ENCODE measurements at places on chromosomes 4 and X.
A peak's percentile ranks its signal among the peaks of the same experiment; 100 is the strongest.

DNA sequence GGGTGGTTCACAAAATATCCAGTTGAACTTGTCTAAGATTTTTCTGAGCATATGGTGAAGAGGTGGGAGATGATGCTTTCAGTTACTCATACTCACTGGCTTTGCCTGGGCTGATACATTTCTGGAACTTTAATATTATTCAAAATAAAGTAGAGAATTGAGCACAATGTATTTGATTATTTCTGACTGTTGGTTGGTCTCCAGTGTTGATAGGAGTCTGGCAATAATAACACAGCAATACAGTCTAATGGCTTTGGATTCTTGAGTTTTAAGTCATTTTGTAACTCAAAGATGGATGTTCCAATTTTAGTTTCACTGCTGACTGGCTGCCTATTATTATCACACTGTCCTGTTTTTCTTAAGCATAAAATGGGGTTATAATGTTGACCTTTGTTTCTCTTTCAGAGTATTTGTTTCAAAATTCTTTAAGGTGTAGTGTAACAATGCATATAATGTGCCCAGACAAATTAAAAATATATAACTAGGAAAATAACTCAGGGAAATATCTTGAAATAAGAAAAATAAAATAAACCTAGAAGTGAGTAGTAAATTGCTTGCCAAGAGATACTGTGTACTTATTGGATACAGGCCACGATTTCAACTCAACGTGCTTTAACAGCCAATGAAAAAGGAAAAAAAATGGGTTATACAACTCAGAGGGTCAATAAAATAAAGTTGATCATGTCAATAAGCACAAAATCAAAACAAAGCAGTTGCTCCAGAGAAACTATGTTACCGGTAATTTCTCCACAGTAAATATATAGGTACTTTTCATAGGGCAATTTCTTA, 99.0 kb downstream of the ARSJ start:
- DNase-seq = no peak

DNA sequence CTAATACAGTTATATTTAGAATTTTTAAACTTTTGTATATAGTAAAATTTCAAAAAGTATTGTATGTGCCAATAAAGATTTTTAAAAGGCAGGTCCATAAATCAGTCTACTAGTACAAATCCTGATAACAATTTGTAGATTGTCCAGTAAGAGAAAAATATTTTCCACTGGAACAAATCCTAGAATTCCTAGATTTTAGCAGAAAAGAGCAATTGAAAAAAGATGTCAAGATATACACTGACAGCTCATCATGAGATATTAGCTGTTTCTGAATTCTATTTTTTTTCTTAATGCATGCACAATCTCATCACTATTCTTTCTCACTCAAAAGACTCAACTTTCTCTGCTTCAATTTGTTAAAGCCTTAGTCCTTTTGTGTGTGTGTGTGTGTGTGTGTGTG, 289.2 kb upstream of the MAD2L1 start:
- DNase-seq = no peak

DNA sequence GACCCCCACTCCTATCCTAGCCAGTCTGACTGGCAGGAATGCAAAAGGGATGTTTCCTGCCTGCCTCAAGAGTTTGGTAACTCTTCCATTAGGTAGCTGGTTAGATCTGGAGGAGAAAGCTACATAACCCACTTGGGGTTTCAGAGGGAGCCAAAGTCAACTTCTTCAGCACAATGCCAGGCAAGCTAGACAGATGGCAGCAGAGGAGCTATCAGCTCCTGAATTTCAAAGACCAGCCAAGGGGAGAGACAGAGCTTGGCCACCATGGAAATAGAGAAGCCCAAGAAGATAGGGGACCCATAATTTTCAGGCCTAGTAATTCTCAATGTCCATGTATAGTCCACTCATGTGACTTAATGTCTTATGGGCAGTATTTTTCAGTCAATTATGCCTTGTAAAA, 56.4 kb downstream of the PGRMC1 start:
- DNase-seq = no peak

DNA sequence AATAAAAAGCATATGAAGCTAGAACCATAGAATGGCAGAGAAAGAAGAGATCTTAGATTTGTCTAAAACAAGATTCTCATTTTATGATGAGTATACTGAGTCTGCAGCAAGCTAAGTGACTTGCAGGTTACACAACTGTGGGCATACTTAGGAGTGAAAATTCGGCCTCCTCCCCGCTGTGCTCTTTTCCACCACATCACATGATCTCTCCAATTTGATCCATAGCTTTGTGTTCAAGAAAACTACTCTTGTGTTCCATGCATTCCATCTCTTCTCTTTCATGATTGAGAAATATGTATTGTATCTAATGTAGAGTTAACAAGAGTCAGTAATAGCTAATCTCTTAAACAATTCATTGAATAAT, 234.3 kb downstream of the SCFD2 start:
- no peak for DNase-seq

- no peak for DNase-seq
Observed at GRCh38 chr4:32022071-32022470, 1301.9 kb downstream of the PCDH7 start.

- peak; percentile 30 for DNase-seq
Observed at GRCh38 chr4:107035819-107036583, at the start of gene DKK2. Gene DKK2 (minus strand): TSS chr4:107036313. CDS start chr4:107035591, 722 bp downstream.

- DNase-seq = no peak
Observed at GRCh38 chr4:175422331-175422730, 389.7 kb downstream of the GPM6A start.

DNA sequence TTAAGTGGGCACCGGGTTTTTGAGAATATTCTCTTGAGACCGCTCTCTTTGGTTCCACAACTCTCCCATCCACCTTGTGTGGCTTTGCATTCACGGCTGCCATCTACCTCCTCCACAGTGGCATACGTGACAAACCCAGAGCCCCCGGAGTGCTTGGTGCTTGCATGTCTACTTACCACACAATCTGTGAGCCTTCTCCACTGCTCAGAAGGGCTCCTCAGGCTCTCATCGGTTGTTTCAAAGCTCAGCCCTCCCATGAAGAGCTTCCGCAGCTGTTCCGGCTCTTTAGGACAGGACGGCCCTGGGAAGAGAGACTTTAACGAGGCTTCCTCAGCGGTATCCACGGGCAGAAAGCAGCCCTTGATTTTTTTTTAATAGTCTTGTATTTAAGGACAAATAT, 167.6 kb upstream of the ANK2 start:
- DNase-seq = no peak

DNA sequence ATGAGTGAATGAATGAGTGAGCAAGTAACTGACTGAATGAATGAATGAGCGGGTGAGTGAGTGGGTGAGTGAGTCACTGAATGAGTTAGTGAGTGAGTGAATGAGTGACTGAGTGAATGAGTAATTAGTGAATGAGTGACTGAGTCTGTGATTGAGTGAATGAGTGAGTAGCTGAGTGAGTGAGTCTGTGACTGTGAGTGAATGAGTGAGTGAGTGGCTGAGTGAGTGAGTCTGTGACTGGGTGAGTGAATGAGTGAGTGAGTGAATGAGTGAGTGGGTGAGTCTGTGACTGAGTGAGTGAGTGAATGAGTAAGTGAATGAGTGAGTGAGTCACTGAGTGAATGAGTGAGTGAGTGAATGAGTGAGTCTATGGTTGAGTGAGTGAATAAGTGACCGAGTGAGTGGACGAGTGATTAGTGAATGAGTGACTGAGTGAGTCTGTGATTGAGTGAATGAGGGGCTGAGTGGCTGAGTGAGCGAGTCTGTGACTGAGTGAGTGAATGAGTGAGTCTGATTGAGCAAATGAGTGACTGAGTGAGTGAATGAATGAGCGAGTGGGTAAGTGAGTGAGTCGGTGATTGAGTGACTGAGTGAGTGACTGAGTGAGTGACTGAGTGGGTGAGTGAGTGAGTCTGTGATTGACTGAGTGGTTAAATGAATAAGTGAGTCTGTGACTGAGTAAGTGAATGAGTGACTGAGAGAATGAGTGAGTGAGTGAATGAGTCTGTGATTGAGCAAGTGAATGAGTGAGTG, 223.0 kb upstream of the PSAPL1 start:
- DNase-seq = no peak

DNA sequence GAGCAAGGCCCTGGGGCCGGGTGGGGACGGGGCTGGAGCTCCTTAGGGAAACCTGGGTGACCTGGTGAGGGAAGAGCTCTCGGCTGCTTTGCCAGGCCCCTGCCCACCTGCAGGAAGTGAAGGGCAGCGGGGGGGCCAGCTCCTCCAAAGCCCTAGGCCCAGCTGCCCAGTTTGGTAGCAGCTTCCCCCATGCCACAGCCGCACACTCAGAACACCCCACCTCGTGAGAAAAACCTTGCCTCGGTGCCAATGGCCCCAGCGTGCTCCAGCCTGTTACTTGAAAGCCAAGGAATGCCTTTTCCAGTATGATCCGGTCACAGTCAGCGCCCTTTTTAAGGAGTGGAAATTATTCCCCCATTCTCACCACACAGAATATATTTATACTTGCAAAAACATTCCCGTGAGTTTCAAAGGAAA, 38.3 kb downstream of the ACOX3 start:
- DNase-seq = no peak

DNA sequence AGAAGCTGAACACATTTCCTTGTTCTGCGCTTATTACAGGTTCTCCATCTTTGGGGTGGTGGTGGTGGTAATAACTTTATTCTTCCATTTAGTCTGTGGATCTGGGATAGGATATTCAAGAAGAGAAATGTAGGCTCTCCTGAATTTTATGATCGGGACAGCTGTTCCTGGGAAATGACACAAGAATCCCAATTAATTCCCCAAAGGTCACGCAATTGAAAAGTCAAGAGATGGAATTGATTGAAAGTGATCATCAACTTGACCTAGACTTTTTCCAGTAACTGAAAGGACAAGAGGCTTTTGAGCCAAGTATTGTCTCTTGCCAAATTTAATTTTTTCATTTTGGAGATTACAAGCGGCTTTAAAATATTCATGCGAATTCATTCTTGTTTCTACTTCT, 98.7 kb upstream of the CBLL2 start:
- no peak for DNase-seq

DNA sequence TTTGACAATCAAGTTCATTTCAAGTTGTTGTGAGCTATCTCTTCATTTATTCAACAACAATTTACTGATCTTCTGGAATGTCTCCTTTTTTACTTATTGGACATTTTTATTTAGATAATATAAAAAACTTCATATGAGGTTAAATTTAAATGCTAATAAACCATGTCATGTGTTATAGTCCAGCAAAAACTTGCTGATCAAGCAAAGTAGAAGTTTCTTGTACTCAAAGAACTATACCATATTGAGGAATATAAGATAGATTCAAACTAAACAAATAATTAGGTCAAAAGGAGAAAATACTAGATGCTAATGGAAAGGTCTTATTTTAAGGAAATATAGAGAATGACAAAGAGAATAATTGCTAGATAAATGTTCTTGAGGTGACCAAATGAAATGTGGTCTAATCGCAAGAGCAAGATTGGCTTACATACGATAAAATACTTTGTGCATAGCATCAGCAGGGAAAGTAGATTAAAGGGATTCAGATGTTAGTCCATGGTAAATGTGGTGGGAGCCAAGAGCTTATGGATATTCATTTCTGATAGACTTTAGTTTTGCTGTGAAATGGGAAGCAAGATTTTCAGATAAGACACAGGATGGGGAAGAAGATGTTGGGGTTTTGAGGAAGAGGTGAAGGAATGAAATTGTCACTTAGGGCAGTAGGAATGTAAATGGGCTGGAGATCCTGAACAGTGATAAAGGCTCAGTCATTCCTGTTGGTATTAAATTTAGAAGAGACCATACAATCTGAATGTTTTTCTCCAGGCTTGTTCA, 229.5 kb downstream of the MAPK10 start:
- no peak for DNase-seq

DNA sequence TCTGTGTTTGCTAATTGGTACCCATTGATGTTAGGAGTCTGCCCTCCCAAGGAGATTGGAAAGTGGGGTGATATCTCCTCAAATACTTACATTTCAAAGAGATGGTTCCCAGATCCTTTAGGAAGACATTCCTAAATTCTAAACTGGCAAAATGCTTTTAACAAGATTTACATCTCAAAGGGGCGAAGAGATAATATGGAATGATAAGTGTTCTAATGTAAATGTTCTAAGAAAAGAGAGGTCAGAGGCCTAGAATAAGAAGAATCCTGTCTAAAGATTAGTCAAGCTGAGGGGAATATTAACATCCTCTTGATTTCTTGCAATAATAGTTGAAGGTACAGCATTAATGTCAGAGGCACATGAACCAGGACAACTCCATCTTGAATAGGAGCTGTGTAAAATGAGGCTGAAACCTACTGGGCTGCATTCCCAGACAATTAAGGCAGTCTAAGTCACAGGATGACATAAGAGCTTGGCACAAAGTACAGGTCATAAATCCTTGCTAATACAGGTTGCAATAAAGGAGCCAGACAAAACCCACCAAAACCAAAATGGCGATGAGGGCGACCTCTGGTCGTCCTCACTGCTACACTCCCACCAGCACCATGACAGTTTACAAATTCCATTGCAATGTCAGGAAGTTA, 2248.1 kb downstream of the ARAP2 start:
- no peak for DNase-seq

DNA sequence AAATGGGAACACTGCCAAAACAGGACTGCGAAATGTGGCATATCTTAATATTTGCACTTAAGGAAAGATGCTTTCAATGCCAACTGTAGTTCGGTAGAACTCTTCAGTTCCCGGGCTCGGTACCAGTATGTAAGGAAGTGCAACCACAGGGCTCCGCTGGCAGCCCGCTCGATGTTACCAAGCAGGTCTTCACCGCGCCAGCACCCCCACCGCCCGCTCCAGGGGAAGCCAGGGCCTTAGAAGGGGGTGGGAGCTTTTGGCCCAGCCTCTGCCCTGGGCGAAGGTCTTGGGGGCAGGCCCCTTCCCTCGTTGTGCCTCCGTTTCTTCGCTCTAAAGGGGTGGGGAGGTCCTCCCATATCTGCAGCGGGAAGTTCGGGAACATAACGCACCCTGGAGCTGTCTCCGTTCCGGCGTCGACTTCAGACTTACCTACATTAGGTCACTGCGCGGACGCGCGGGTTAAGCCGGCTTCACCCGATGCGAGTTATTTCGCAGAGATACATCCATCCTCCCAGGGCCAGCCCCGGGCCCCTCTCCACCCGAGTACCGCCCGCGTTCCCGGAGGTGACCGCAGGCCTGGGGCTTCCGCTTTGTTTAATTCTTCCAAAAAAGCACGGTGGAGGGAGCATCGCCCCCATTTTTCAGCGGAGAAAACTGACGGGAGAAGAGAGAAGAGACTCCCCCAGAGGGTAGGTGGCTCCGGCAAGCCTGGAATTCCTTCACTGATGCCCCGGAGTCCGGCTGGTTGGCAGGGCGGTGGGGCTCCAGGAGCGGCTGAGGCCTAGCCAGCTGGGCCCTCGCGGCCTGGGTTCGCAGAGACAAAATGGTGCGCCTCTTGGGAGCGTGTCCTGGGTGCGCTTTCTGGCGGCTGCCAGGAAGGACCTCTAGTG, 1.0 kb upstream of the HMX1 start:
- no peak for DNase-seq
